HS-27A (cell line): ENCODE measurements at places on chromosomes 3 and 15.

- no peak for DNase-seq
Observed at GRCh38 chr3:107877936-107878335, 212.9 kb downstream of the CD47 start.

- no peak for DNase-seq
Observed at GRCh38 chr3:30180310-30181177, 425.9 kb upstream of the TGFBR2 start.

DNA sequence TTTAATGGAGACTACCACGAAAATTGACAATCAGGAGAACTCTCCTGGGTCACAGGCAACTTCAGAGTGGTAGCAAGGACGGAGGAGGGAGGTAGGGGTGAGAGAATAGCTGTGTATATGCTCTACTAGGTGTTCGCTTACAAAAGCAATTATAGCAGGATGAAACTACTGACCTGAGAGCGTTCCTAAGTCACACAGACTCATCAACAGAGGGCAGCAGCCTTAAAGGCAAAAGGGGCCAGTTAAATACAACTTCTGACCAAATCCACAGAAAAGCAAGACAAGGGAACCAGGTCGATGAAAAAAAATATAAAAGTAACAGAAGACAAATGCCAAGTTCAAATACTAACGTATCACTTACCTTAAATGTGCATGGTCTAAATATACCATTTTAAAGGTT, 894.6 kb downstream of the PLOD2 start:
- no peak for DNase-seq

GRCh38 chr15:58513008-58513407, 81.2 kb downstream of the LIPC start:
- no peak for DNase-seq

DNA sequence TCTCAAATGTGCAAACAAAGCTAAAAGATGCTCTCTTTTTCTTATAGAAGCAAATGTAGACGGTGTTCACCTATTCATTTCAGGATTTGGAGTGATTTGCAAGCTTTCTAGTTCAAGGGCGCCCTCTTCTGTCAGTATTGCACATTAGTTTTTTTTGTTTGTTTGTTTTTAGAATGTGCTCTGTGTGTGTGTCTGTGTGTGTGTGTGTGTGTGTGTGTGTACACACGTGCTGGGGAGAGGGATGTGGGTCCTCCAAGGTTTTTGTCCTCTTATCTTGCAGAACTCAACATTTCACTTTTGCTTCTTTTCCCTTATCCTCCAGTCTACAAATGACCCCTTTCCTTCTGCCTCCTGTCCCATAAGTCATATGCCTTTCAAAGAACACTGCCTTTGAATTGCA, 23.5 kb downstream of the DNAH1 start:
- peak; percentile 42 for DNase-seq

GRCh38 chr15:77577366-77577950, 55.3 kb downstream of the LINGO1 start:
- DNase-seq, result no peak

- no peak for DNase-seq
Observed at GRCh38 chr3:171206283-171206682, 179.8 kb upstream of the SLC2A2 start.

- no peak for DNase-seq
Observed at GRCh38 chr3:104992676-104993075, 374.0 kb upstream of the ALCAM start.

- no peak for DNase-seq
Observed at GRCh38 chr3:161316006-161316689, 55.2 kb downstream of the SPTSSB start.

GRCh38 chr15:73504885-73505284, 61.9 kb downstream of the REC114 start:
- no peak for DNase-seq

DNA sequence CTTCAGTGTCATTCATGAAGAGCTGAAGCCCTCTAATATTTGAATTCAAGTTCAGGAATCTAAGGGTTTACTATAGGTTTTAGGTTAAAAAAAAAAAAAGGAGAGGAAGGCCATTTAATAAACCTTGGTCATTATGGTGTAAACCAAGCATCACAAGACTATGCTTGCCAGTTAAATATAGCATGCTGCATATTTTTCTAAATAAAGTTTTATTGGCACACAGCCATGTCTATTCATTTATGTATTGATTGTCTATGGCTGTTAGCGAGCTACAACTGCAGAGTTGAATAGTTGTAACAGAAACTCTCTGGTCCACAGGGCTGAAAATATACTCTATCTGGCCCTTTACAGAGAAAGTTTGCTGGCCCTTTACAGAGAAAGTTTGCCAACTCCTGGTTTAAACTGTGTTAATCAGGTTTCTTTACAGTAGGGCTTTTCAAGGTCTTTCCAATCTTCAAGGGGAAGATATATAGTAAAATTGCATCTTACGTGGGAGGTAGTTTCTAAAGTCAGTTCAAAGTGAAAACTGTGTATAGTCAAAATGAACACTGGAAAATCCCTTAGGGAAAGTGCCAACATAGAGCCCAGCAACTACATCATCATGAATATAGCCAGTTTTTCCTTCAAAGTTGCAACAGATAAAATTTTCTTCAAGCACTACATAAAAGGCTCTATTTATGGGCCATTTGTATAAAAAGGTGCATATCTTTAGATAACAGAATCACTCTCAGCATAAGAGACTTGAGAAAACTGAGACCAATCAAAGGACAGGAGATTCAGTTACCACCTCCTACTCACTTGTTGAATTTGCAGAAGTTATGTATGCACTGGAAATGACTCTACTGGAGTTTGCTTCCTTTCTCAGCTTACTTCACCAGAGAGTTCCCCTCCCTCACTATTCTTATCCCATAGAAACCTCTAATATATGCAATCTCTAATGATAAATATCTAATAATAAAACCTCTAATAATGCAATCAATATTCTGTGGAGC, 49.7 kb upstream of the FRMD4B start:
- DNase-seq, result no peak

- no peak for DNase-seq
Observed at GRCh38 chr3:195033531-195034091, 237.3 kb downstream of the XXYLT1 start.

DNA sequence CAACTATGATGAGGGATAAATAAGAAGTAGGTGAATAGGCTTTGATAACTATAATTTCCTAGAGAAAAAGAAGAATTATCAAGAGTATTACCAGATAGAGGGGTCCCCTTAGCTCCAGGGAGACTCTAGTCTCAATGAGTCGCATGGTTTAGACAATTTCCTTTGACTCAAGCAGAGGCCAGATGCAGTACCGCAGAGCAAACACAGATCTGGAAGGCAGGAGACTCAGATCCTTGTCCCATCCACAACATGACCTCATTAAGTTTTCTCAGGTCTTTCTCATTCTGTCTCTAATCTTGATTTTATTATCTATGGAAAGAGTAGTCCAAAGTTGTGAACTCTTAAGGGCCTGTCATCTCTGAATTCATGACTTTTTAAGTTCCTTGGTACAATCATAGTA, 987.9 kb downstream of the NTRK3 start:
- DNase-seq, result no peak

- no peak for DNase-seq
Observed at GRCh38 chr3:163768048-163768447, 1310.2 kb downstream of the SI start.

DNA sequence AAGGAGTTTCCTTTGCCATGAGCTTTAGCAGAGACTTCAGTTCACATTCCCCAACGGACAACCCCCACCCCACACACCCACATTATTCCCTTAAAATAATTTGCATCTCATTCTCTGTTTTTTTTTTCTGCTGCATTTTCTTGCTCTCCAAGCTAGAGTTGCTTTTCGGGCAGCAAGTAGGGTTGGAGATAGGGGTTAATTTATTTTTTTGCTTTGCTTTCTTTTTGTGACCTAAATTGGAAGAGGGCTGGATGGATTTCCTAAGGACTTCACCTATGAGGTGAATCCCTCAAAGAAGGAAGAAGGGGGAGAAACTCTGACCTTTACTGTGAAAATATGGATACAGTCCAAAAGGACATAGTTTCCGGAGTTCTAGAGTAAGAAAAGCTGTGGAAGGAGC, 6.6 kb downstream of the SOX2 start:
- DNase-seq, result no peak

GRCh38 chr3:139455855-139456254, 20.5 kb downstream of the RBP2 start:
- DNase-seq, result no peak

DNA sequence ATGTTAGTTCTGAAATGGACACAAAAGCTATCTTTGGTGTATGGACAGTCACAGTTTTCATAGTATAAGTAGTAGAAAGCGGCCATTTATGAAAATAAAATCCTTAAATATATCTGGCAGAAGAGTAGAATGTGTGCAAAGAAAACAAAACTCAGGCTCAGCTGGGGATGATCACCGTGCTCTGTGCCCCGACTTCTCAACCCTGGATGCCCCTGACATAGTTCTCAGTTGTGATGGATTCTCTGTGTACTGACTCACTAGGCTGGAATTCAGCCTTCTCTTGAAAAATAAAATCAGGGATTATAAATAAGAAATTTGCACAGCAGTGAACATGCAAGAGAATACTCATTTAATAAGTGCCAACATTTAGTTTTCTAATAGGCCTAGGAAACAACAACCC, 925.1 kb upstream of the NR2F2 start:
- peak; percentile 66 for DNase-seq

GRCh38 chr15:38354315-38354929, 99.5 kb upstream of the FAM98B start:
- DNase-seq, result peak; percentile 50

- no peak for DNase-seq
Observed at GRCh38 chr3:126750756-126751121, 46.7 kb downstream of the CHCHD6 start.

- DNase-seq, result no peak
Observed at GRCh38 chr15:62242999-62243398, 77.9 kb upstream of the C2CD4B start.

DNA sequence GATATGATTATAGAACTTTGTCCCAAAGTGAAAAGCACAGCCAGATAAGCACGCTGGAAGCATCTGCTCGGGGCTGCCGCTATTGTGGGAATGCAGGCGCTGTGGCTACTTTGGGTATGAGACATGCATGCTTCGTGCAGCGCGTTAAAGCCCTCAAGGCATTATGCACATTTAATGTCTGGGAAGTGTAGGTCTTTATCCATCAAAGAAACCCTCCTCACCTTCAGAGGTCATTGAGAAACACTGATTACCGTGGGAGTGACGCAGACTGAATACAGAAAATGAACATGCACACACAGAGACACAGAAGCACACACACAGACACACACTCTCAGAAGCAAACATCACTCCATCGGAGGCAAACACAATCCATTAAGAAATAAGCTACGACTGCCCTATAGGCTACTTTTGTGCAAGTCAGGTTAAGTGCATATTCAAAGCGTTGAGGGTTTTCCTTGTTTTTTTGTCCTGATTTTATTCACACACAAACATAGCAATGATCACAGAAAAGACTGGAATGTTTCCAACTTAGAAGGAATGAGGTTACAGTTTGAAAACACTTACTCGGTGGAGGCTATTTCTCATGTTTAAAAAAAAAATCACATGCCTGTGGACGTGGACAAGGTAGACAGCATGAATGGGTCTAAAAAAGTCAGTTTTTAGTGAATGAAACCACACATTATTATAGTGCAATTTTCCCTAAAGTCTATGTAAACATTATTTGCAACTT, 68.5 kb downstream of the PLCH1 start:
- DNase-seq, result no peak

- DNase-seq, result peak; percentile 47
Observed at GRCh38 chr3:184656829-184657681, 54.8 kb downstream of the MAGEF1 start.

DNA sequence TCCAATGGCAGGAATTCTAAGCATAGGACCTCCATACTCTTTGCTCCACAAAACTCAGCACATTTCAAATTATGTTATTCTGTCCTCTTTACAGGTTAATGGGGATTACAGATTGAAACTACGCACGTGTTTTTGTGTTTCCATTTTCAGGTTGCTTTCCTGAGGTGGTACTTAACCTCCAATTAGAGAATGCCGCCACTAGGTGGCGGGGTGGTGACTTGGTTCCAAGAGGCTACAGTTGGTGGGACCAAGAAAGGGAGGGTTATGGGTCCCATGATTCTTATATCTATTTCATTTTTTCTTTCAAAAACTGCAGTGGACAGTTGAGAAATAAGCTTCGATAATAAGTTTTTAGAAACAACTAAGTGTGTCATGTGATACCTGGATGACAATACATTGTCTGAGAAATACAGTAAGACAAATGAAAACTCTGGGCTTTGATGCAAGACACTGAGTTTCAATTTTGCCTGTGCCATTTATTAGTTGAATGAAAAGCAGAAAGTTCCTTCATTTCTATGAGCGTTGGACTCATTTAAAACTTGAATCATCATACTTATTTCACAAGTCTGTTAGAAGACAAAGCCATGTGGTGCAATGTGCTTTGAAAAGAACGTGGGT, 539.0 kb downstream of the FGF12 start:
- DNase-seq, result no peak

GRCh38 chr15:23860290-23861245, 173.5 kb upstream of the NDN start:
- DNase-seq, result no peak

GRCh38 chr3:62284442-62284841, 88.9 kb downstream of the FEZF2 start:
- DNase-seq, result no peak

- DNase-seq, result no peak
Observed at GRCh38 chr3:131393868-131394267, 12.3 kb downstream of the NUDT16 start.

DNA sequence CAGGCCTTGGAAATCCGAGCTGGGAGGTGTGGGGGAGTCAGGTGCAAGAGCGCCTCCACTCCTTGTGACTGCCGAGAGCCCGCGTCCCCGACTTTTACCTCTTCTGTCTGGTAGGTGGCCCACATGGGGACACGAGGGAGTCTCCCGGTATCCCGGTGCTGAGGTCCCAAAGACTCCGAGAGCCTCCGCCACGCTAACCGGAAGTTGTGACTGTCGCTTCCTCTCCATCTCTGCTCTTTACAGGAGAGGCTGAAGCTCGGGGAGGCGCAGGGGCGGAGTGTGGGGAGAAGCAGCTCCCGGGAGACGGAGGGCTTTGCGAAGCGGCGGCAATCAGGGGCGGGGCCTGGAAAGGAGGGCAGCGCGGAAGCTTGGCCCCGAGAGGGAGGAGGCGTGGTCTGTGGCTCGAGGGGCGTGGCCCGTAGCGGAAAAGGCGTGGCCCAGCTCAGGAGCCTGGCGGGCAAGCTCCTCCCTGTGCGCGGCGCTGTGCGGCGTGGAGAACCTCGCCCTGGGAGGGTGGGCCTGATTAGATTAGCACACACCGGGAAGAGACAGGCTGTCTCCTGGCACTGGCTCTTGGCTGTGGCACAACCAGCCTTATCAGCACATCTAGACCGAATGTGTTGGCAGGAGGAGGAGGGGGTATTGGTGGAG, 143.9 kb downstream of the GABRB3 start:
- DNase-seq, result no peak

GRCh38 chr3:171122240-171122639, 95.7 kb upstream of the SLC2A2 start:
- DNase-seq, result no peak
